ENCODE measurements at places on chromosomes 16 and 17.

GRCh38 chr17:65633988-65634387 lies 72.5 kb upstream of the AXIN2 start:
- H3K4me3 ChIP-seq = no peak overlapping the region
- H3K27ac ChIP-seq = no peak overlapping the region
- no peak for DNase-seq
- H3K27me3 ChIP-seq = no peaks in the 10 kb centered on the region
- peaks cover 4% of the 10 kb centered on the region for H3K36me3 ChIP-seq
- H3K4me1 ChIP-seq = no peaks in the 10 kb centered on the region

DNA sequence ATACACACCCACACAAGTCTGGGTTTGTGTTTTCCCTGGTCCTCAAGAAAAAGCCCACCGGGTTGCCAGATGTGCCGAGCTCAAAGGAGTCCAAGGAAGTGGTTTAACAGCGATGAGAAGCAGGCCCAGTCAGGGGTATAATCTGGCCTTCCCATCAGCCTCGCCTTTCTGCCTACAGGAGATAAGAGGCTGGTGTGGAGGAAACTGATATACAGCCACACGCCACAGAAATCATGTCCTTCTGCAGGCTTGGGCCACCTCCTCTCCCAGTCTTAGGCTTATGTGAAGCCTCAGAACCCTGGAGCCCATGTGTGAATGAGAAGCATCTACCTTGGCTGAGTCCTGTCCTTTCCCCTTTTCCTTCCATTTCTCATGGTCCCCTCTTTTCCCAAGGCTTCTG lies 43.6 kb upstream of the MMP2 start:
- no peaks in the 10 kb centered on the region for H3K4me1 ChIP-seq
- no peaks in the 10 kb centered on the region for H3K36me3 ChIP-seq
- no peak overlapping the region for H3K27ac ChIP-seq
- no peak for DNase-seq

DNA sequence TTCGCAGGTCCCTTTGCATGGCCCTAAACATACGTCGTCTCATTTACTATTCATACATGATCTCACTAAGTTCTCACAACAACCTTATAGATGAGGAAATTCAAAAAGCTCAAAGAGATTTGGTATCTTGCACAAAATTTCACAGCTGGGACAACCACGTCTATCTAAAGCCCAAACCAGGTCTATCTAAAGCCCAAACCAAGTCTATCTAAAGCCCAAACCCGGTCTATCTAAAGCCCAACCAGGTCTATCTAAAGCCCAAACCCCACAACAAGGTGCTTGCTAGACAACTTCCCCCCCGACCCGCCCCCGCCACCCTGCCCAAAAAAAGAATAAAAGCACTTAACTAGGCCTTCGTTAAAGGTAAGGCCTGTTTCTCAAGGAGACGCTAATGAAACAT lies 174.9 kb downstream of the VPS53 start:
- no peak for DNase-seq
- H3K27me3 ChIP-seq = no peaks in the 10 kb centered on the region
- no peak overlapping the region for H3K27ac ChIP-seq
- no peak overlapping the region for H3K4me3 ChIP-seq

GRCh38 chr17:32211671-32212070 lies 54.0 kb upstream of the RHBDL3 start:
- H3K27ac ChIP-seq = no peak overlapping the region
- DNase-seq = no peak
- peaks cover 33% of the 10 kb centered on the region for H3K36me3 ChIP-seq
- H3K27me3 ChIP-seq = no peaks in the 10 kb centered on the region

DNA sequence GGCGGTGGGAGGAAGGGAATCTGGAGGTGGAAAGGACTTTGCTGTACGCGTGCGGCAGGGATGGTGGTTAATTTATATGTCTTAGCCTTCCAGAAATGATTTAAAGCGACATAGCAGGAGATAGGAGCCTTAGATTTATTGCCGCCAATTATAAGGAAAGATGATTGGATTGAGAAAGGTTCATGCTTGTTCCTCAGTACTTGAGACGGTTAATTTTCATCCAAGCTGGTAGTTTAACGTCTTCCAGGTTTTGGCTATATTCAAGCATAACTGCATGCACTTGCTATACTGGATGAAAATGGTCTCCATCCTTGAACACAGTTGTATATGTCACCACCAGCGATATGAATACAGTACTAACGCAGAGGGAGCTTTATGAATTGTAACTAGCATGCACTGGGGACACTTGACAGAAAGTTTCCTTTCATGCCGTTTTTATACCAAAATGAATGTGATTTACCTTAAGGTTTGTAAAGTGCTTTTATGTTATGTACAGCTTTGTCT lies 610 bp upstream of the PEX12 start:
- H3K27me3 ChIP-seq = no peaks in the 10 kb centered on the region
- peak overlapping the region; percentile 97 for H3K4me3 ChIP-seq
- peak overlapping the region; percentile 99 for H3K27ac ChIP-seq
- H3K36me3 ChIP-seq = peaks cover 12% of the 10 kb centered on the region

GRCh38 chr17:27457731-27458523 lies 1.7 kb downstream of the KSR1 start:
- no peaks in the 10 kb centered on the region for H3K27me3 ChIP-seq
- H3K27ac ChIP-seq = peak overlapping the region; percentile 74
- H3K4me1 ChIP-seq = peaks cover 29% of the 10 kb centered on the region
- H3K36me3 ChIP-seq = no peaks in the 10 kb centered on the region
- no peak for DNase-seq
- peak overlapping the region; percentile 90 for H3K4me3 ChIP-seq

DNA sequence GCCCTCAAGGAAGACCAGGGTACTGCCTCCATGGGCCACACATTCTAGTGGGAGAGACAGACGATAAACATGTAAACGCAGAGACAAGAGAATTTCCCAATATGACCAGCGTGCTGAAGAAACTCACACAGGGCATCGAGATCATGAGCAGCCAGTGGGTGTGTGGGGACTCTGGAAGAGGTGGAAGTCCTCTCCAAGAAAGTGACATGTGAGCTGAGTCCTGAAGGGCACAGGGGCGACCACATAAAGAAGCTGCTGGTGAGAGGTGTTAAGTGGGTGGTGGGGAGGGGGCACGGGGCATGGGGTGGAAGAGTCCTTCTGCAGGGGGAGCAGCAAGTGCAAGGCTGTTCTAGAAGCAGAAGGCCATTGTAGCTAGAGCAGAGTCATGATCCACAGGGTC lies 21.0 kb upstream of the RAP1GAP2 start:
- peaks cover 64% of the 10 kb centered on the region for H3K27me3 ChIP-seq
- no peak for DNase-seq
- H3K36me3 ChIP-seq = no peaks in the 10 kb centered on the region
- no peak overlapping the region for H3K27ac ChIP-seq
- H3K4me3 ChIP-seq = no peak overlapping the region

- peak overlapping the region; percentile 59 for H3K27ac ChIP-seq
- no peak for DNase-seq
- peaks cover 16% of the 10 kb centered on the region for H3K4me1 ChIP-seq
- H3K4me3 ChIP-seq = peak overlapping the region; percentile 4
These were observed 170.8 kb upstream of the FAM20A start for GRCh38 chr17:68771867-68772515.

DNA sequence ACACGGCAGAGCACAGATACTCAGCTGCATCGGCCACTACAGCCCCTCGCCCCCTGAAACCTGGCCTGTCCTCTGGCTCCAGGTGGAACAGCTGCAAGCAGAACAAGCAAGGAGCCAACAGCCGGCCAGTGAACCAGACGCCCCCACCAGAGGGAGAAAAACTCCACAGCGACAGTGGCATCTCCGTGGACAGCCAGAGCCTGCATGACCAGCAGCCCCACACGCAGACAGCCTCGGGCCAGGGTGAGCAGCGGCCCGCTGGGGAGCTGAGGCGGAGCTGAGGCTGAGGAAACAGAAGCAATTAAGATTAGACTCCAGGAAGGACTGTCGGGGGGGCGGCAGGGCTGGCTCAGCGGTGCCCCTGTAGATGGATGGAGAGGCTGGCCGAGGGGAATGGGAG lies 16.7 kb downstream of the NGFR start:
- H3K36me3 ChIP-seq = no peaks in the 10 kb centered on the region
- H3K4me3 ChIP-seq = no peak overlapping the region
- no peak overlapping the region for H3K27ac ChIP-seq
- H3K4me1 ChIP-seq = peaks cover 8% of the 10 kb centered on the region
- DNase-seq = no peak

GRCh38 chr17:75152922-75153779 lies 1.2 kb downstream of the JPT1 start:
- no peak for DNase-seq
- H3K4me1 ChIP-seq = peaks cover 37% of the 10 kb centered on the region
- peak overlapping the region; percentile 95 for H3K4me3 ChIP-seq
- H3K27me3 ChIP-seq = no peaks in the 10 kb centered on the region
- peak overlapping the region; percentile 93 for H3K27ac ChIP-seq

GRCh38 chr16:19710191-19710908 lies 7.7 kb downstream of the KNOP1 start:
- H3K27ac ChIP-seq = no peak overlapping the region
- no peak overlapping the region for H3K4me3 ChIP-seq
- H3K27me3 ChIP-seq = no peaks in the 10 kb centered on the region
- peaks cover 71% of the 10 kb centered on the region for H3K36me3 ChIP-seq

DNA sequence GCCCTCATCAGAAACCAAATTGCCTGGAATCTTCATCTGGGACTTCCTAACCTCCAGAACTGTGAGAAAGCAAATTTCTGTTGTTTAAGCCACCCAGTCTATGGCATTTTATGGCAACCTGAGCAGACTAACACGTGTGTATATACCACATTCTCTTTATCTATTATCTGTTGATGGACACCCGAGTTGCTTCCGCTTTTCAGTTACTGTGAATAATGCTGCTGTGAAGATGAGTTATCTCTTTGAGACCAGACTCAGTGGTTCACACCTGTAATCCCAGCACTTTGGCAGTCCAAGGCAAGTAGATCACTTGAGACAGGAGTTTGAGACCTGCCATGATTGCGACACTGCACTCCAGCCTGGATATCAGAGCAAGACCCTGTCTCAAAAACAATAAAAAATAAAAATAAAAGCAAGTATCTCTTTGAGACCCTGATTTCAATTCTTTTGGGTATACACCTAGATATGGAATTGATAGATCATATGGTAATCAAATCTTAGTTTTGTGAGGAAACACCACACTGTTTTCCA lies 27.2 kb upstream of the CNEP1R1 start:
- no peaks in the 10 kb centered on the region for H3K4me1 ChIP-seq
- H3K36me3 ChIP-seq = no peaks in the 10 kb centered on the region
- DNase-seq = no peak
- H3K27ac ChIP-seq = no peak overlapping the region

GRCh38 chr17:75549246-75550138 lies 24.0 kb downstream of the LLGL2 start:
- H3K4me1 ChIP-seq = no peaks in the 10 kb centered on the region
- DNase-seq = no peak
- no peaks in the 10 kb centered on the region for H3K27me3 ChIP-seq
- H3K27ac ChIP-seq = no peak overlapping the region
- H3K4me3 ChIP-seq = no peak overlapping the region

DNA sequence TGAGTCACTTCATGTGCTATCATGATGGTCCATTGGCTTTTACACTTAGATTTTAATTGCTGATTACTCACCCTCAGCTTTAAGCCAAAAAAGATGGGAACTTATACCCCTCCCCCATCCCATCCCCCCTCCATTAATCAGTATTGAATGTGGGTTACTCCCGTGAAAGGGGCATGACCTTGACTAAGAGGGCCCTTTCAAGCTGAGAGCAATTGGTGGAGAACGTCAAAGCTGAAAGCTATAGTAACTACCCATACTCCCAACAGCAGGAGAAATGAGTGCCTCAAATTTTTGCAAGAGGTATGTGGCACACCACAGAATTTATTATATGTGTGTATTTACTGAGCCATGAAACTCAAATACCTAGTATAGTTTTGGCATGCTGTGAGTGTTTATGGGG lies 99.7 kb upstream of the CDH8 start:
- DNase-seq = no peak
- no peaks in the 10 kb centered on the region for H3K36me3 ChIP-seq
- no peak overlapping the region for H3K27ac ChIP-seq
- H3K4me1 ChIP-seq = no peaks in the 10 kb centered on the region
- no peaks in the 10 kb centered on the region for H3K27me3 ChIP-seq

DNA sequence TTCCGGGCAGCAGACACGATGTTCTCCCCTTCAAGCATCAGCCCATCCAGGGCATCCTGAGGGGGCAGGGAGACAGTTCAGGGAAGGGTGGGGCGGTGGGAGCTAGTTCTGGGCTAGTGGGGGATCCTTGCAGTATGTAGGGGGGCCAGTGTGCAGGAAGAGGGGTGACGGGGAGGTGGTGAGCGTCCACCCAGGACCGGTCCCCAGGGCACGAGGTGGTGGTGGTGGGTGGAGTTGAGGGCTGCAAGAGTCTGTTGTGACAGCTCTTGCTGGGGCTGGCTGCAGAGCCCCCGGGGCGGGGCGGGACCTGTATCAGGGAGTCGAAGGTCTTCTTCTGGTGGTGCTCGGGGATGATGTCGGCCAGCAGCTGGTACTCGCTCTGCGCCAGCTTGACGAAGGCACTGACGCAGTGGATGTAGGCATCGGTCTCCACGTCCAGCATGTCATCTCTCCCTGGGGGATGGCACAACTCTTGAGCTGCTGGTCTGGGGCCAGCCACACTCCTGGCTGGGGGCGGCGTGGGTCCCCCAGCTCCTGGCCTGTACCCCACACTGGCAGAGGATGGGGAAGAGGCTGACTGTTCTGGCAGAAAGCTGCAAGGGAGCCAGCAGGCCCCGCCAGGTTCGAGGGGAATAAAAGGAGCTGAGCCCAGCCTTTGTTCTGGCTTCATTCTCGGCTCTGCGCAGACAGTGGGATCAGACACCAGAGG lies 10.0 kb downstream of the ZACN start:
- H3K36me3 ChIP-seq = peaks cover 68% of the 10 kb centered on the region
- no peak for DNase-seq
- H3K4me3 ChIP-seq = no peak overlapping the region

DNA sequence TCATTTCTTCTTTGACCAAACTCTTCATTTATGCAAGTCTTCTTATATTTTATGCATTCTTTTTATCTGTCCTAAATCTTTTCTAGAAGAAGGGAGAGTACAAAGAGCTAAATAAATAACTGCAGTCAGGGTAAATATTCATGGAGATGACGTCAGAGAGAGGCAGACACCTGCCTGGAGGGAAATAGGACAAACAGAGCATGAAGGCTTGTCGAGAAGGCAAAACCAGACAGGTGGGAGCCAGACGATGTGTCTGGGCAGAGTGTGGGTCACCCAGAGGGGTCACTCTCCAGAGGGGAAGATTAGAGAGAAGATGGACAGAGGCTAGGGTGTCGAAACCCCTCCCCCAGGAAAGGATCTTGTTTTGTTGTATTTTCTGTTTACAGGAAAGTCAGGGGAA lies 78.3 kb upstream of the RPL38 start:
- no peak overlapping the region for H3K27ac ChIP-seq
- H3K4me1 ChIP-seq = no peaks in the 10 kb centered on the region
- H3K36me3 ChIP-seq = no peaks in the 10 kb centered on the region
- H3K4me3 ChIP-seq = no peak overlapping the region
- H3K27me3 ChIP-seq = peaks cover 41% of the 10 kb centered on the region

GRCh38 chr17:63267846-63268245 lies 178.3 kb downstream of the CYB561 start:
- H3K27me3 ChIP-seq = no peaks in the 10 kb centered on the region
- no peak overlapping the region for H3K4me3 ChIP-seq
- no peak overlapping the region for H3K27ac ChIP-seq
- DNase-seq = no peak
